ENCODE measurements at places on chromosomes 7 and 10.

DNA sequence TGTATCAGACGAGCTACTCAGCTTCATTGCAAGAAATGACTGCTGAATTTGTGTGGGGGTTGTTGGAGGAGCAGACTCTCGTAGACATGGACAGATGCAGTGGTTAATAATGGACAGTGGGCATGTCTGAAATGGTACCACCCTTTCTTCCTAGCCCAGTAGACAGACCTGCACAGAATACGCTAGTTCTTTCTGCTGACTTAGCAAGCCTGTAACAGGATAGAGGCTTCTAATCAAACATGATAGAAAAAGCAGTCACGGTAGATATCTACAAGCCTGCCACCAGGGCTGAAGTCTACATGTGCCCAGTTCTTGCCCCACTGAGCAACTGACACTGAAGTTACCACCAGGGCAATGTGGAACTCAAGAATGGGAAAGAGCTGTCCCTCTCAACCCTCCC lies 188.0 kb downstream of the FANK1 start:
- no peak for DNase-seq

DNA sequence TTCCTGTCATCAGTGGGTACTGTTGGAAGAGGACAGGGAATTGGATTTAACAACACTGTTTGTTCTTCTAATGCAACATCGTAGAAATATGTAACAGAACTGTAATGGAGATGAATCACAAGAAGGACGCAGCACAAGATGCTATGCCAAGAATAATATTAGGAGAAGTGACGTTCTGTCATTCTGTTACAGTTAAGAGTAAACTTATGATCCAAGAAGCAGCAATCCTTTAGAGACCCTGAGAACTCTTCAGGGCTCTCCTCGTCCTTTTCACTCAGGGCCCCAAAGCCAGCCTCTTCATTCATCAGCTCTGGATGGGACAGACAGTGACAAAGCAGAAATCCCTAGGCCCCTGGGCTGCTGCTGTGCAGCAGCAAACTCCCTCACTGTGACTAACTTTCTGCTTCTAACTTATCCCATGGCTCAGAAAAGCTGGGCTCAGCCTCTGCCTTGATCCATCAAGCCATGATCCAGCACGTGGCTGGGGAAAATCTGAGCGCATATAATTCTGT lies 8.7 kb upstream of the IL6 start:
- DNase-seq = peak; percentile 68

GRCh38 chr10:103096130-103096529 lies 96.9 kb downstream of the NT5C2 start:
- no peak for DNase-seq

GRCh38 chr10:69470463-69471384 lies 19.5 kb downstream of the TSPAN15 start:
- DNase-seq = no peak

- no peak for DNase-seq
Measured at GRCh38 chr7:110827287-110827855, 263.6 kb upstream of the LRRN3 start.

GRCh38 chr7:50592940-50593339 lies 27.7 kb upstream of the DDC start:
- no peak for DNase-seq

GRCh38 chr7:26185131-26185843 lies 15.3 kb downstream of the HNRNPA2B1 start:
- no peak for DNase-seq

- no peak for DNase-seq
Measured at GRCh38 chr7:133436014-133436428, 183.1 kb downstream of the EXOC4 start.

GRCh38 chr7:93717217-93717900 lies 142.8 kb upstream of the CALCR start:
- DNase-seq = no peak

DNA sequence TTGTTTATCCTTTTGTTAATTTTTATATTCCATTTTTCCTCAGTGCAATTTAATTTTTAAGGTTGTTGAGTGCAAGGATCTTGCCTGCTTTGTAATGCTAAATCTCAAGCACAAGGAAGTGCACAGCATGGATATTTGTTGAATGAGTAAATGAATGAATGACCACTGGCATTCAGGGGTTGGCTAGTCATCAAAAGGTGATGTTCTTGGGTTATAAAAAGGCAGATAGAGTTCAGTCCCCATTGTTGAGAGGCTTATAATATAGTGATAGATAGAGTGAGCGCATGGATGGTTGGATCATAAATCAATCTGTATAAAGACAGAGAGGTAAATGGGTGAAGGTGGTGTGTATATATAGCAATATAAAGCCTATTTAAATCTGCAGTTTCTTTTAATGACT lies 193.2 kb upstream of the KLF6 start:
- no peak for DNase-seq

DNA sequence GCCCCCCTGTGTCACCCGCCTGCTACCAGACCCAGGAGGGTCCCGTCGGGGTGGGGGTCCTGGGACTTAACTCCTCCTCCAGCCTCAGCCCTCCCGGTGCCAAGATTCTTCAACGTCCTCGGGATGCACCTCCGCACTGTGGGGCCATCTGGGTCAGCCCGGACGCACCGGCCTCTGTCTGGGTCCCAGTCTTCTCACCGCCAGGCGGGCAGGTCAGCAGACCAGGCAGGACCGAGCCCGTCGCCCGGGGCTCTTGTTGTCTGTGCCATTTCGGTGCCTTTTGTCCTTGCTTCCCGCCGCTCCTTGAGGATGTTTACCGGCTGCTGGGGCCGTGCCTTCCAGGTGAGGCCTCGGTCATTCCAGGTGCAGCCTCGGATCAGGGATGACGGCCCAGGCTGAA lies 32.1 kb upstream of the PSMG3 start:
- no peak for DNase-seq

GRCh38 chr10:104331208-104331838 lies 6.9 kb downstream of the ITPRIP start:
- peak; percentile 62 for DNase-seq

- DNase-seq = no peak
Measured at GRCh38 chr7:29494350-29494749, 69.3 kb upstream of the PRR15 start.

DNA sequence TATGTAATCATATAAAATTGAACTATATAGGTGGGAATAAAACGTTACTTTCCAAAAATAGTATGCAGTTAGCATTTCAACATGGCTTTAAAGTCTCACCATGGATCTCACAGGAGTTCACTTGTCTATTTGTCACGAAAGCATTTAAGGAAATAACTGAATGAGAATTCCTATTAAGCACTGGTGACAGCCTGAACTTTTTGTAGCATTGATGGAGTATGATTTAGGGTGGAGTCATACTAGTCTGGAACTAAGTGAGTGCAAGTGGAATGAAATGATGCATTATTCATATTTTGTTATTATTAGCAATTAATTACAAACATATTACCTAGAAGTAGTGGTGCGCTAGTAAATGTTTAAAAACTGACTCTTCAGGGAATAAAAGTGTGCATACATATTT lies 26.0 kb upstream of the HIBADH start:
- DNase-seq = no peak

DNA sequence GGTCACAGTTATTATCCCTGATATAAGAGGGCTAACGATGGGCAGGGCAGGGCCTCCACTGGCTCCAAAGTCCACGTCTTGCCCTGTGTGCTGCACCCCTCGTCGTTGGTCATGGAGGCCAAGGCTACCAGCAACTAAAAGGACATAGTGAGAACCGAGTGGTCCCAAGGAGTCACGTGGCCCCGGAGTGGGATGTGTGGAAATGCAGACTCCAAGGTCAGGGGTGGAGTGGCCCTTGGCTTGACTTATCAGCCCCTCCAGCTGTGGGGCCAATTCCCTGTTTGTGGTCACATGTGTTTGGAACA lies 30.7 kb downstream of the BTBD16 start:
- DNase-seq = no peak

DNA sequence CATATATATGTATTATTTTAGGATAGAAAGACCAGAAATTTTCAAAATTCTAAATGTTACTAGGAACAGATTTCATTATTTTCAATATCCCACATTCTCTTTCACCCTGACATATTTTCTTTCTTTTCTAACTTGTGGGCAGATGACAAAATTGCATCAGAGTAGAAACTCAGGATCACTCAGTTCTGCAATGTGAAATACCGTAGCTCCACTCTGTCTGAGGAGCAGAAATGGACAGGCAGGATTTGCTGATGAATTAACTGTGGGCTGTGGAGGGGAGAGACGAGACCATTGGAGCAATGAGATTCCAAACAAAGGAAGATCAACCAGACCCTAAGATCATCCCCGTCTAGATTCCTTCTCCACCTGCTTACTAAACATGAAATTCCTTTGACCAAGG lies 37.0 kb upstream of the SVOPL start:
- DNase-seq = no peak

- DNase-seq = no peak
Measured at GRCh38 chr10:112214298-112214926, 30.8 kb upstream of the GPAM start.

DNA sequence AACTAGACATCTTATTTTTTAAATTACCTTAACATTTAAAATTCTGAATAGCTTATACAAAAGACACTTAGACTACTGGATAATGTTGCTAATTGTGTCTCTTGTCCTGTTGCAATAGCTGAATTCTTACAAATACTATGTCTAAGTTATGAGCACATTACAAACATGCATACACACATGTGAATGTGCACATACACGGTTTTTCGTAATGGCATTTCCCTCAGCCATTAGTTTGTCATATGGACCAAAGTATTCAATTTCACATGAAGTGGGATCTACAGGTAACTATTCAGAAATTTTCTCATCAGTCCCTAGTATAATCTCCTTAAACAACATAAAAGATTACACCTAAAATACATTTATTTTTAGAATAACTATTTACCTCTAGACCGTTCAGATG lies 178.6 kb upstream of the BET1 start:
- DNase-seq = no peak

- DNase-seq = no peak
Measured at GRCh38 chr7:144063710-144064109, 5.9 kb upstream of the OR2A25 start.

DNA sequence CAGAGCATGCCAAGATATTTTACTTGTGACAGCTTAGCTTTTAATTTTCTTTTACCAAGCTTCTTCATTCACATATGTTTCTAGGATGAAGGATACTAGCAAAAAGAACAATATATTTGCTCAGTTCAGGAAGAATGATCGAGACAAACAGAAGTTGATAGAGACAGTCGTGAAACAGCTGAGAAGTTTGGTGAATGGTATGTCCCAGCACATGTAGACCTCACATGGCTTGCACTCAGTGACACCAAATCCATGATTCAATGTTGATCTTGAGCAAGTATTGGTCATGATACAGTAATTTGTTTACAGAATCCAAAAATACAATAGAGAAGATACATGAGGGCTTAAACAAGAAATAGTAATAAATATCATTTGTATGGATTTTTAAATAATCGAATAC lies 2.5 kb upstream of the CYP26C1 start:
- no peak for DNase-seq

DNA sequence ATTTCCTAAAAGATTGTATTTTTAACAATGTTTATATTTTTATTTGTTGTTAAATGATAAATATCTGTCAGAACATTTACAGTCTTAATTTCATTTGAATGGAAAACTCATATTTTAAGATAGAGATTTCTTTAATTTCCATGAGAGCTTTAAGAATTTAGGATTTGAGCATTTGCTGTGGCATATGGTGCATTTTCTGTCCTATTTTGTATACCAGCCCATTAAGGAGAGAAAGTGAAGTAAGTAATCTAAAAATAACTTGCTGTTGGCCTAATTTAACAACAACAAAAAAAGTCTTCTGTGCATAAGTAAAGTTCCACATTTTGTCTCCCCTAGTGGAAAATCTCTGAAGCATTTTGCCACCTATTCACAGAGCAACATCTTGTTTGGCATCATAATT lies 190.9 kb upstream of the PPP1R3A start:
- DNase-seq = no peak

DNA sequence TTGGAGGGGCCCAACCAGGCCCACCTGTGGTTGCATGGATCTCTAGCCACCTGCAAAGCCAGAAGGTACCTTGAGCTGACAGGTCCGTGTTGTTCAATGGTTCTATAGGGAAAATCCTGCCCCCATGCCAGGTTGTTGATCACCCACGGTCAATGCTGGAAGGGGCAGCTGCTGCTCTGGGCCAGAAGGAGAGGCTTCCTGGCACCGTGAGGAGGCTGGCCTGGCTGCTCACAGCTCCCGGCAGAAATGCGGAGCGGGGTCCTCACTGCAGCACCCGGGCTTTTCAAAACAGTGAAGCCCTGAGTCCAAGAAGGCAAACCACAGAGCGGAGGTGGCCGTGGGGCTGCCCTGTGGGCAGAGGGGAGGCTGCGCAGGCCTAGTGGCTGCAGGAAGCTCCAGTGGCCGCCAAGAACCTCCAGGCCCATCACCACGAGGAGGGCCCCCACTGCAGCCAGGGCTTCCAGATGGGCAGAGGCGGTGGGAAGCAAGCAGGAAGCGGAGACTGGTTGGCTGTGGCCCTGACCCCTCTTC lies 25.0 kb upstream of the GPR146 start:
- DNase-seq = no peak

DNA sequence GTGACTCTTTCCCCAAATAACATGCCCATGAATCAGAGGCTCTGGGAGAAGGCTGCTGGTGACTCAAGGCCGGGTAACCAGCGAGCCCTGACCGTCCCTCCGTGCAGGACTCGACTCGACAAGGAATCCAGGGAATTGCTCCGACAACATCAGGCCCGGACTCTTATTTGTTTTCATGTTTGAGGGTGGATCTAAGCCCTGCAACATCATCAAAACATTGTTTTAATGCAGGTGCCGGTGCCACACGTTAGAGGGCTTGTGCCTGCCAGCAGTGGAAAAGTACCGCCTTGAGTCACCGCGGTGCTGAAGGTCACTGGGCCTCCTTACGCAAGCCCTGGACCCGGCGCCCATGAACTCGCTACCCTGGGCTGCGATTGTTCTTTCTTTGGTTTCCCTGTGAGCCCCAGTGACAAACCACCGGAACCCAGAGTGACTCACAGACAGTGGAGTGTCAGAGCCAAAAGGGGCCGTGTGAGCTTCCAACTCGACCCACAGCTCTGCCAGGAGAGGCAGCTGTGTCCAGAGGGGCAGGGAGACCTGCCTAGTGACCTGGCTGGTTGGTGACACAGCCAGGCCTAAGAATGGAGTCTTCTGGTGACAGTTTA lies 139.4 kb upstream of the SHH start:
- DNase-seq = peak; percentile 92

DNA sequence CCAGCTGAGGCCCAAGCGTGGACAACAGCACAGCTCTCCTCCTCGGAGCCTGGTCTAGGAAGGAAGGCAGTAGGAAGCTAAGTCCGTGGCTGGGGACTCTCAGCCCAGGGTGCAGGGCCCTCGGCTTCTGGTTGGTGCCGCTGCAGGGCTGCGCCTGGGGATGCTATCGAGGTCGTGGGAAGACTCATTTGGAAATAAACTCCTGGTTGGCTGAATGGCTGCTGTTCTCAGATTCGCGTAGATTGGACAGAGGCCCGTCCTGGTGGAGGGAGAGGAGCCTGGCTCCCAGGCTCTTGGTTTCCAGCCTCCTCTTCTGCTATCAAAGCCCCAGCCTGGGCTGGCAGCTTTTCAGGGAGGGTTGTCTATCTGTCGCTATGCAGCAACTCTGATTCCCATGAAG lies 152.6 kb upstream of the FZD8 start:
- DNase-seq = no peak

DNA sequence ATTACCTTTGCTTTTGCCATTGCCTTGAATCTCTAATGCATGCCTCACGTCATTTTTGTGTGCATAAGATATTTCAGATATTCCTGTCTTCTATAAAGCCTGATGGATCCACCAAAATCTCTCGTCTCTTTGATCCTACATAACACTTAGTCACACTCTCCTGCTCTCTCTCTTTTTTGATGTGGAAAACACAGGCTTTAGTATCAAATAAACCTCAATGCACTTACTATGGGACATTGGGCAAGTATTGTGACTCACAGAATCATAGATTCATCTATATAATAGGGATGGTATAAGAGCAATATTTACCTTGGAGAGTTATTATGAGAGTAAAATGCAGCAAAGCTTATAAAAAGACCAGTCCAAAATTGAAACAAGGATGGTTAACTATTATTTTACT lies 39.1 kb downstream of the DKK1 start:
- DNase-seq = no peak

Data from SJSA1 (cell line).